Fibroblast of the aortic adventitia (primary cell): ENCODE measurements at places on chromosomes 7 and 10.
A peak's percentile ranks its signal among the peaks of the same experiment; 100 is the strongest.

GRCh38 chr7:41887416-41887815, 184.5 kb upstream of the INHBA start:
- DNase-seq: peak; percentile 53

DNA sequence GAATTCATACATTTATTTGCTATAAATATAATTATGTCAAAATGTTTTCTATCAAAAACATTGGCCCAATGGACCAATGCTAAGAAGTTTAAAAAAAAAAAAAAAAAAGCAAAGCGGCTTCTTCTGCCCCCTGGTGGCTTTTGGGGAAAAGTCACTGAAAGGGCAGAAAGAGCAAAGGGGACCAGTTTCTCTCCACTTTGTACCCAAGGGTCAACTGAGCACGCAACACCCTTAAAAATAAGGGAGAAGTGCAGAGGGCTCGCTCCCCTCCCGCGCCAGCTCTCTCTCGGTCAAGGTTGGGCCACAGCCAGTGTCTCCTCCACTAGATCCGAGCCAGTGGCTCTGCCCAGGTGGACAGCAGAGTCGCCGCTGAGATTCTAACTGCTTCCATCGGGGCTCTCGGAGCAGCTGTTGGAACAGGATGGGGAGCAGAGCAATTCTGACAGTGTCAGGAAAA, 136.4 kb upstream of the FGFR2 start:
- peak; percentile 27 for DNase-seq

- no peak for DNase-seq
These were observed 206.5 kb upstream of the PPP2R2D start for GRCh38 chr10:131694168-131694780.

GRCh38 chr7:19239951-19240350, 94.7 kb upstream of the FERD3L start:
- no peak for DNase-seq

- DNase-seq: no peak
These were observed 2.4 kb downstream of the ARID5B start for GRCh38 chr10:61903928-61904344.

DNA sequence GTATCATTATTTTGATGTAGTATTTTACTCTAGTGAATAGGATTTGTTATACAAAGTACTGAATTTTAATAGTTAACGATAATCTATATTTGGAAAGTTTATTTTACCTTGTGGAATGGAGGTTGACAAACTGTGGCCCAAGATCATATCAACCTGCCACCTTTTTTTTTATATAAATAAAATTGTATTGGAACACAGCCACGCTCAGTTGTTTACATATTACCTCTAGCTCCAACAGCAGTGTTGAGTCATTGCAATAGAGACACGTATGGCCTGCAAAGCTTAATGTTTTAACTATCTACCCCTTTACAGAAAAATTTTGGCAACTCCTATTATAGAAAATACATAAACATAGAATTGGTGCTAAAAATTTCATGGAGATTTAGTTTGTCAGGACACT, 239.3 kb downstream of the THSD7A start:
- DNase-seq: no peak

DNA sequence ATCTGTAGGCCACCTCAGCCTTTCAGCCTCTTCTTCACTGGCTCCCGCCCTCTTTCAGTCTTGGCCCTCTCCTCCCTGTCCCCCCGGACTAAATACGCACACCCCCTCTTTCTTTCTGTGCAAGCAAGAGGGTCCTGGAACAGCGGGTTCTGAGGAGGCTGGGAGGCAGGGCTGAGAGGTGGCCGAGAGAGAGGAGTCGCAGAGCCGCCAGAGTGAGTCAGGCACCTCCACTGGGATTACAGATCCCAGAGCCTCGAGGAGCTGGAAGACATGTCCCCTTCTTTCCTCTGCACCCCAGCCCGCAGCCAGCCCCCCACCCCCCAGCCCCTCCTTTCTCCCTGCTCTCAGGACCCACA, 182 bp downstream of the CCDC136 start:
- no peak for DNase-seq
